ENCODE measurements at places on chromosomes 1 and 21.

- no peak for DNase-seq
These were observed 23.2 kb downstream of the TRIT1 start for GRCh38 chr1:39859859-39860812.

- DNase-seq, result no peak
These were observed 18.3 kb downstream of the PPT1 start for GRCh38 chr1:40078512-40079333.

DNA sequence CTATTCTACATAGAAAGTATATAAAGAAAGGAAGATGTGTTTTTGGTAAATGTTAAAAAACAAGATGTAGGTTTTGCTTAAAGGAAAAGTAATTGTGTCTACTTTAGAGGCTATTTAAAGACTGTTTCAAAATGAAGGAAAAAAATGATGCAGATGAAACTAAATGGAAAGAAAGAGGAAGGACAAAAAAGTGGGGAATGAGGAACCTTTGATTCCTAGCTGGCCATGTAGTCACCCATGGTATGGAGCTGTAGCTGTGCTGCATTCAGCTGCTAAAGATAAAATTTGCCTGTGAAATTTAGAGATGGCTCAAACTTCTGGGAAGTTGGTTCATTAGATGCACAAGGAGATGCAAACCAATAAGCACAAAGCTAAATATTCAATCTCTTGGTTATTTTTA lies 86.8 kb upstream of the SERBP1 start:
- no peak for DNase-seq

- no peak for DNase-seq
These were observed 21.4 kb downstream of the TEX38 start for GRCh38 chr1:46692811-46693770.

GRCh38 chr1:6098303-6099215 lies 52.9 kb downstream of the KCNAB2 start:
- DNase-seq, result no peak

GRCh38 chr1:45979778-45980176 lies 152.7 kb downstream of the PIK3R3 start:
- no peak for DNase-seq

- no peak for DNase-seq
These were observed 258.8 kb upstream of the NCAM2 start for GRCh38 chr21:20739421-20739820.

DNA sequence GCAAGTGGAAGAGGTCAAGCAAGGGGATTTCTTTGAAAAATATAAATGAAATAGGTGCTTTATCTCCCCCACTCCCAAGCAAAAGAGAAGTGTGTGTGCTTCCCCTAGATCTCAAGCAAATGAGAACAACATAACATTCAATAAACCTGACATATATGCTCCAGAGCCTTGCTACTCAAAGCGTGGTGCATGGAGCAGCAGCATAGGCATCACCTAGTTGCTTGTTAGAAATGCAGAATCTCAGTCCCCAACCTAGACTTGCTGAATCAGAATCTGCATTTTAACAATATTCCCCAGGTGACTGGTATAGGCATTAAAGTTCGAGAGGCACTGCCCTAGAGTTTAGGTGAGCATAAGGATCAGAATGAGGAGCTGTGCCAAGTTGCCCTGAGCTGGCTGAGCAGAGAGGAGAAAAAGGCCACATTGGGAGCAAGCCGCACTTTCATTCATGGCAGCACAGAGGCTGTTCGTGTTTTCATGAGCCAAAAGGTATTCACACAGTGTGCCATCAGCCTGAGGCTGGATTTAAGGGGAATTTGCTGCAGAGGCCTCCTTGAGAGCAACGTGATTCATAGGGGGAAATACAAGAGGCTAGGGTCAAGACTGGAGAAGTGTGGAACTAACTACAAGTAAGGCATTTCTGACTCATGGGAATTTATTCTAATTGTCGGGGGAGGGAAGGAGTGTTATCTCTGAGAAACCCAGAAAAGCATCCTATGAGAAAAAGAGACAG lies 14.3 kb upstream of the LPAR3 start:
- DNase-seq, result no peak

GRCh38 chr1:178371235-178371634 lies 125.5 kb downstream of the CLEC20A start:
- no peak for DNase-seq

- DNase-seq, result no peak
These were observed 18.1 kb upstream of the SLC26A9 start for GRCh38 chr1:205961405-205961804.

- DNase-seq, result no peak
These were observed 38.5 kb upstream of the KCNA10 start for GRCh38 chr1:110557481-110557880.

DNA sequence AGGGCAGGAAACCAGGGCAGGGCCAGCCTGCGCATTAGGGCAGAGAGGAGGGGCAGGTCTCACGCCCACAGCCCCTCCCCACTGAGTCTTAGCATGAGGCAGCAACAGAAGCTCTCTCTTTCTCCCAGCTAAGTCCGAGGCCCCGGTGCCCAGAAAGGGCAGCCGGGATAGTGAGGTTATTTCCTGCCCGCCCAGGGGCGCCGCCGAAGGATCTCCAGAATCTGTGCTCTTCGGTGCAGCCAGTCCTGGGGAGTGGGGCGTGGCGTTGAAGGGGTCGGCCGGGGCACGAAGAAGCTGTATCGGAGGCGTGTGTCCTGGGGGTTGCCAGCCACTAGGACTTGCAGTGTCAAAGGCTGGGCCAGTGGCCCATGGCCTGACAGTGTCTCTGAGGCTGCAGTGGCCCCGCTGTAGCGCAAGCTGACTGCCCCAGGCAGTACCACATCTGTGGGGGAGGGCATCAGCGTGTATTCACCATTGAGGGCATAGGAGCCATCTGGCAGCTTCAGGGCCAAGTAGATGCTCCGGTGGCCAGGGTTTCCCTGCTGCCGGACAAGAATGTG lies 7.8 kb downstream of the ADAMTS4 start:
- no peak for DNase-seq

DNA sequence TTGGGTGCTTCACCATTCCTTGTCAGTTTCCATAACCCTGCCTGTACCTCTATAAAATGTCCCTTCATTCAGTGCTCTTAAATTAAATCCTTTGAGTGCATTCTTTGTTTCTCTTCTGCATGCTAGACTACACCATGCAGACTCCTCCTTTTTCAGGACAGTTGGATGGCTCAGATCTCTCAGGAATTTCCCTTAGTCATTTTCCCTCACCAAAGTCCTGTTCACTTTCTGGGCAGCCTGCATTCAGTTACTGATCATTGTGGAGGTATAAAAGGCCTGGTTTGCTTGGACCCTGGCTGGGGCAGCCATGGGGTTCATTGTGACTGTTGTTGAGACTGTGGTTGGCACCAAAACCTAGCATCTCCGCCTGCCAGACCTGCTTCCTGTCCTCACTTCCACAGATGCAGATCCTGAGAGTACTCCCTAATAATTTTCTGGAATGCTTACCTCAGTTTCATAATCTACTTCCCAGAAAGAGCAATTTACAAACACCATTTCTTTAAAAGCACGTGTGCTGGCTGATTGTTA lies 88.4 kb downstream of the PDE4B start:
- DNase-seq, result no peak

DNA sequence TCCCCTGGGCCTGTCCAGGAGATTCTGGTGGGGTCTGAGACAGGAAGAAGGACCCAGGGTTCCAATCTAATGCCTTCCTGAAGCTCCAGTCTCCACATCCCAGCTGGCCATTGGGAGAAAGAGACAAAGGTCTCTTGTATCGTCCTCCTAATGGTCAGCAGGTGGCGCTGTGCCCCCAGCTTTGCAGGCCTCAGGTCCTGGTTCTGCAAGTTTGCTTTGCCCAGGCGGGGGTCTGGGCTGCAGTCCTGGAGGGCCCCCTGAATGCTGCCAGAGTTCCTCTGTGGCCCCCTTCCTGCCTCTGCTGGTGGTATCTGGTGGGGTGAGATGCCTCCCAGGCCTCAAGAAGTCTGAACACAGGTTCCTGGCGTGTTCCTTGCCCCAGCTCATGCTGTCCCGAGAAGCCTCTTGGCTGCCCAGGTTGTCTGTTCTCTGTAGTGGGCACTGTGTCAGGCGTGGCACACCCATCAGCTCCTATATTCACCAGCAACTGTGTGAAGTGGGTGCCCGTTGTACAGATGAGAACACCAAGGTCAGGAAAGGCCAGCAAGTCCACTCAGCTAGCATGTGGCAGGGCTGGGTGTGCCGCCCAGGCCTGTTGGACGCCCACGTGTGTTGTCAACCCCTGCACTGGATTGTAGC lies 33.8 kb upstream of the CSF3R start:
- DNase-seq, result peak; percentile 15

DNA sequence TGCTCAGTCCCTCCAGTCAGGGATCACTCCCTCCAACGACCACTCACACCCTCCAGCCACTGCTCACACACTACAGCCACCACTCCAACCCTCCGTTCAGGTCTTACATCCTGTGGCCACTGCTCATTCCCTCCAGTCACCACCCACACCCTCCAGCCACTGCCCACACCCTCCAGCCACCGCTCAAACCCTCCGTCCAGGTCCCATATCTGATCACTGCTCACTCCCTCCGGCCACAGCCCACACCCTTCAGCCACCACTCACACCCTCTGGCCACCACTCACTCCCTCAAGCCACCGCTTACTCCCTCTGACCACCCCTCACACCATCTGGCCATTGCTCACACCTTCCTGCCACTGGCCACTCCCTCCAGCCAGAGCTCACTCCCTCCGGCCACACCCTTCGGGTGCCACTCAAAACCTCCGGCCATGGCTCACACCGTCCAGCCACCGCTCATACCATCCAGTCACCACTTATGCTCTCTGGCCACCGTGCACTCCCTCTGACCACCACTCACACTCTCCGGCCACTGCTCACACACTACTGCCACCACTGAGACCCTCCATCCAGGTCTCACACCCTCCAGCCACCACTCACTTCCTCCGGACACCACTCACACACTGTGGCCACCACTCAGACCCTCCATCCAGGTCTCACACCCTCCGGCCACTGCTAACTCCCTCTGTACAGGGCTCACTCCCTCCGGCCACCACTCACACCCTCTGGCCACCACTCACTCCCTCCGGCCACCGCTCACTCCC lies 4.7 kb upstream of the TFF1 start:
- no peak for DNase-seq

- DNase-seq, result no peak
These were observed 41.5 kb downstream of the C4BPA start for GRCh38 chr1:207145401-207146058.

- no peak for DNase-seq
These were observed 107.2 kb upstream of the WLS start for GRCh38 chr1:68339505-68339904.

DNA sequence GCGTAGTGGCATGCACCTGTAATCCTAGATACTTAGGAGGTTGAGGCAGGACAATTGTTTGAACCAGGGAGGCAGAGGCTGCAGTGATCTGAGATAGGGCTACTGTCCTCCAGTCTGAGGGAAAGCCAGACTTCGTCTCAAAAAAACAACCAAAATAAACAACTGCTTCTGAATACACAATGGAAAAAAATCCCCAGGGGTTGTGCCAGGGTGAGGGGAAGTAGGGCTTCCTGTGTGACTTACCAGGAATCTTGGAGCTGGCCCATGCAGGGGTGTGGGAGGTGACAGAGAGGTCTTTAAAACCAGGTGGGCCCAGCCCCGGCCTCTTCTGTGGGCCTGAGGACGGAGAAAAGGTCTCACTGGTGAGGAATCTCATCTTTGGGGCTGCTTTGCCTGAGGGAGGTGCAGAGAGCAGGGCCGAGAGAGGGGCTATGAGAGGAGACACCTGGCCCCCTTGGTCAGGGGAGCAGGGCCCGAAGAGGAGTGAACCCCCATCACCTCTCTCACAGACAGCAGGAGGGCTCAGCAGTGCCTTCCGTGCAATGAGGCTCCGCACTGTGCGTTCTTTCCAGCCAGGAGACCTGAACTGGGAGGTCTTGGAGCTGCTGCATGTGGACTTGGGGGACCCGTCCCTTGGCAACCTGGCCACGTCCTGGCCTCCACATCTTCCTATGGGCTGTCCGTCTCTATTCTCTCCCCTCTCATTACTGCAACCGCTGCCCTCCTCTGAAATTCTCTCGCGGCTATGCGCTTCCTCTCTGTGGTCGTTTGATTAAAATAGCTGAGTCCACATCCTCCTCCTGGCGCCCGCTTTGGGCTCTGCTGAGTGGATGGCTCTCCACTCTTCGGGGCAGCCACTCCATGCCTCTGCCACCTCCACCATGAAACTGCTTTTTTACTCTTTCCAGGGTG lies 10.7 kb downstream of the PLA2G5 start:
- DNase-seq, result no peak

DNA sequence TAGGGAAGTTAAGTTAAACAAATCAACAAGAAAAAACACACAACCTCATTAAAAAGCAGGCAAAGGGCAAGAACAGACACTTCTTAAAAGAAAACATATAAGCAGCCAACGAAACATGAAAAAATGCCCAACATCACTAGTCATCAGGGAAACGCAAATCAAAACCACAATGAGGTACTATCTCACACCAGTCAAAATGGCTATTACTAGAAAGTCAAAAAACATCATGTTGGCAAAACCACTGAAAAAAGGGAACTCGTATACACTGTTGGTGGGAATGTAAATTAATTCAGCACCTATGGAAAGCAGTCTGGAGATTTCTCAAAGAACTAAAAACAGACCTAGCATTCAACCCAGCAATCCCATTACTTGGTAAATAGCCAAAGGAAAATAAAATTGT lies 51.1 kb downstream of the HSF2BP start:
- no peak for DNase-seq

GRCh38 chr1:183163316-183163715 lies 22.7 kb upstream of the LAMC2 start:
- peak; percentile 63 for DNase-seq

DNA sequence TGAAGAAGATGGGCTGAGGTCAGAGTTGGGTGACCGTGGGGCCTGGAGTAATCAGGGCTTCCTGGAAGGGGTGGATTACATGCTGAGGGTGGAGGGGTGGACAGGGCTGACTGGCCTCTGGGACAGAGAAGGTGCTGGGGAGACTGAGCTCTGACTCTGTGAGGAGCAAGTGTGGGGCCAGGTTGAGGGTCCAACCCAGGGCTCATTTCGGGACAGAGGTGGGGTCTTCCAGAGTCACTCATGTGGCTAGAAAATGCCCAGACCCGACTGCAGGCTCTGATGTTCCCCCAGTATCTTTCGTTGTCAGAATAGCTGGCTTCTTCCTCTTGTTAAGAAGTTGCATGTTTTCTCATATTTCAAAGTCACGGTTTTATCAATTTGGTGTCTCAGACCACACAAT lies 311.8 kb downstream of the PTPRU start:
- DNase-seq, result no peak

DNA sequence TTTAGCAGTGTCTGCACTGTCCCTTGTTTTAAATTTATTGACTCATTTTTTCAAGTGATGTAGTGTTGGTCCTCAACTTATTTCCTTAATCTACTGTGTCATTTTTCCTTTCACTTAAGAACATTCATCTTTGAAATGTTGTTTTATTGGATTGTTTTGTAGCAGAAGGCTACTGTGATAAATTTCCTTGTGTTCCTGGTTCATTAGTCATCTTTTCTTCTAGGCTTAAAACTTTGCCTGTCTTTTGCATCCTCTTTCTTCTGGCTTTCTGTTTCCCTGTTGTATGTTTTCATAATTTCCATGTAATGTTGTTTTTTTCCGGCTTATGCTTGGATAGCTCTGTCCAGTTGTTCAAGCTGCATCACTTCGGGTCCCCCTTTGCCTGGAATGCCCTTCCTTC lies 61.9 kb downstream of the UBE2T start:
- DNase-seq, result no peak

GRCh38 chr1:163523375-163524029 lies 201.7 kb downstream of the NUF2 start:
- no peak for DNase-seq

GRCh38 chr1:223765036-223765718 lies 52.8 kb downstream of the CAPN2 start:
- no peak for DNase-seq

GRCh38 chr1:177210071-177210470 lies 39.3 kb downstream of the BRINP2 start:
- no peak for DNase-seq

Data from fibroblast of skin of left quadriceps (primary cell).